ENCODE measurements at places on chromosomes 6 and 20.

GRCh38 chr6:13536796-13537526, 37.4 kb upstream of the SIRT5 start:
- DNase-seq: no peak

- DNase-seq: no peak
These were observed 48.1 kb downstream of the NKX2-2 start for GRCh38 chr20:21465799-21466198.

DNA sequence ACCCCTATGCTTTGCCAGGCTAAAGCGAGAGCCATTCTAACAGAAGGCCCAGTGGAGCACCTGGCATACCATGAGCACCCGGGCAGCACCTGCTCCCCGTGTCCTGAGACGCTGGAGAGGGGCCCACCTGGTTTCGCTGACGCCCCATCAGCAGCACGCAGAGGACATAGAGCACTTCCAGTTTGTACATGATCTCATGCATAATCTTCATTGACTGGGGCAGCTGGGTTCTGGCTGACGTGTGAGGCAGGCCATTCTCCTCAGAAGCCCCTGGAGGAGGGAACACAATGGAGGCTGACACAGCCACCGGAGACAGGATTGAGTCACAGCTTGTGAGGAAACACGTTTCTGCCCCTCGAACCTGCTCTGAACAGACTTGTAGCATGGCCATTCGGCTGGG, 65.4 kb downstream of the MYH7B start:
- DNase-seq: no peak

GRCh38 chr6:131765081-131765803, 42.6 kb upstream of the ENPP1 start:
- DNase-seq: no peak

DNA sequence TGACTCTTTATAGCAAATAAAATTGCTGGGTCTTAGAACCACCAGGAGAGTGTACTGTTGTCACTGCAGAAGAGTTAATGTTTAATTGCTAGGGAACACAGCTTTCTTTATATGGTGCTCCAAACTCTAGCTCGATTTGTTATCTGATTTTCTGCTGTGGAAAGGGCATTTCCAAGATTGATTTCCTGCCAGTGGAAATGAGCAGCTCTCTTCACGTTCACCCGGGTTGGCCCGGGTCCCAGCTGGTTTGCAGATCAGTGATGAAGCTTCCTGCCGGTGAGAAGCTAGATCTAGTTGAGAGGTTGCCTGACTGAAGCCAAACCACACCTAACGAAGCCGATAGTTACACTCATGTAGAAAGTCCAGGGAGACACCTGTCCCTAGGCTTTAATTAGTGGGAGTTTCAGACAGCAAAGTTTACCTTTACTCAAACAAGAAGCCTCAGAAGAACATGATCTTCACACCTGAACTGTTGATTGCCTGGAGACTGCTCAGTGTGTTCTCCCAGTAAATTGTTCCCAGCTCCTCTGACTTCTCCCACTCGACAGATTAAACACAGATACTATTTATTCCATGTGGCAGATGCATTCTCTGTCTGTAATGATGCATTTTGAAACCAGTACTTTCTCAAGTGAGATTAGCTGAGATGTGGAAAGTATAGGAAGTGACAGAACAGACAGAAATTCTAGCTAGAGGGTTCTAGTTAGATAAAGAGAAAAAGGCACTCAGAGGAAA, 27.8 kb downstream of the PAQR8 start:
- peak; percentile 75 for DNase-seq

- peak; percentile 5 for DNase-seq
These were observed 584 bp downstream of the KIF13A start for GRCh38 chr6:17986656-17987446.

Measured in NCI-H1105 treated with DMSO at 0.1 percent for 48 hours (cell line).